Dermis microvascular lymphatic vessel endothelial cell (primary cell): ENCODE measurements at places on chromosomes 5 and 9. TPM values are rescaled to one million over a fixed set of nuclear protein-coding genes. Genes with fewer than 3 reads are reported as not detected.
A peak's percentile ranks its signal among the peaks of the same experiment; 100 is the strongest.

- DNase-seq: no peak
Measured at GRCh38 chr9:88933607-88934379, 57.5 kb upstream of the S1PR3 start.

DNA sequence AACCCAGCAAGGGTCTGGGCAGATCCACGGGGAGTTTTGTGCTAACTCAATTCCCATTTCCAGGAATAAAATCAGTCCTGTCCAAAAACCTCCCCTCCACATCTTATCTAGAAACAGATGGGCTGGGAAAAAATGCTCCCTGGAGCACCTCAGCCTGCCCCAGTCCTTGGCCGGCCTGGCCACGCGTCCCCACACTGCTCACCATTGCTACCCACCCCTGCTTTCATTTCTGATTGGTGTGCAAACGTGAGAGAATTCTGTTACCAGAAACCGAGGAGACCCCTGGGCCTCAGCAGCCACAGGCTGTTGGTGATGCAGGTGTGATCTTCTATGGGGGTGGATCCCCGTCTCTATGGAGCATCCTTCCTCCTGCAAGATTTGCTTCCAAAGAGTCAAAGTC is 38.0 kb upstream of the OLFM1 start:
- DNase-seq: no peak

DNA sequence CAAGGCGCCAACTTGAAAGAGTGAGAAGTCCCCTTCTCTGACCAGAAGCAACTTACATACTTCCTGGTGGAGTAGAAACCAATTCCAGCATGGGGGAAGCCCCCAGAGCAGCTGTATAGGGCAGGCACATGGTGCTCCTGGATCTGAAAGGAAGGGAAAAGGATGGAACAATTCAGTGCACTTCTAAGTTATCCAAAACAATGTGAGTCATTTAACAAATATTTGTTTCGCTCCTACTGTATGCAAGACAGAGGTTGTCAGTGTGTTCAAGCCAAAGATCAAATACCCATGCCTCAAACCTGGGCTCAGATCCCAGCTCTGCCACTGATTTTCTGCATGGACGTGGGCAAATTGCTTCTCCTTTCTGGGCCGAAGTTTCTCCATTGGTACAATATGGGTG is 67.1 kb downstream of the LHX2 start:
- peak; percentile 74 for DNase-seq

- no peak for DNase-seq
Measured at GRCh38 chr5:32462618-32463017, 18.1 kb upstream of the ZFR start.

DNA sequence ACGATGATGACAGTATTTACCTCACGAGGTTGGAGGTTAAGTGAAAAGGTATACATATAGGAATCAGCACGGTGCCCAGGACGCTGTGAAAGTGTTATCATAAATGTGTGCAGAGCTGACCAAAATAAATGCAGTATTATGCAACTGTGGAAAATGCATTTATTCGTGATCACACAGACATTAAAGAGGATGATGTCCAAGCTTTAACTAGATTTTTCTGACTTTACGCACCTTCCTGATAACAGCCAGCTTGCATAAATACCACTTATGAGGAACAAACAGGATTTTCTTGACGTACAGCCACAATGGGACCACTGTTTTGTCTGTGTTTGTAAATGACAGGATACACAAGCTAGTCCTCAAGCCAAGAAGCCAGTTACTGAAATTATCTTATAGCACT is 71.4 kb upstream of the ATP10B start:
- no peak for DNase-seq

Gene KCNN2
- total RNA-seq: 1.8 and 3.4 TPM in 2 replicates

GRCh38 chr5:37875051-37875787 is 35.4 kb upstream of the GDNF start:
- DNase-seq: no peak

GRCh38 chr5:12526113-12526512 is 621.9 kb upstream of the CTNND2 start:
- no peak for DNase-seq

DNA sequence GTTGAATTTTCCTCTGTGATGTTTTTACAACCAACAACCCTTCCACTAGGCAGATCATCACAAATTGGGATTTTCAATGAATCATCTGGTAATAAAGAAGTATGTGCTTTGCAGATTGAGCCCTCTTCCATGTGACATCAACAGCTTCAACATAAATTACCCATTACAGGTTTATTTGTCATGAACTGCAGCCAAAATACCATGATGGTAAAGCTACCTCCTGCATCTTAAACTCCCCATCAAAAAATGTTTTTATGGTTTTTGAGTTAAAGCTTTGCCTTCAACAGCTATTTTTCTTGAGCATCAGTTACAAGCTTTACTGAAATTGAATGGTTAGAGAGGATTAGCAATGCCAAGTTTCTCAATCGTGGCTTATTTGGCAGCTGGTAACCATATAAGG is 211.4 kb upstream of the TUSC1 start:
- DNase-seq: no peak

GRCh38 chr9:135741276-135742219 is 39.6 kb downstream of the KCNT1 start:
- no peak for DNase-seq
